Transverse colon (tissue), 4 donors: ENCODE measurements at places on chromosomes 5 and 9.

DNA sequence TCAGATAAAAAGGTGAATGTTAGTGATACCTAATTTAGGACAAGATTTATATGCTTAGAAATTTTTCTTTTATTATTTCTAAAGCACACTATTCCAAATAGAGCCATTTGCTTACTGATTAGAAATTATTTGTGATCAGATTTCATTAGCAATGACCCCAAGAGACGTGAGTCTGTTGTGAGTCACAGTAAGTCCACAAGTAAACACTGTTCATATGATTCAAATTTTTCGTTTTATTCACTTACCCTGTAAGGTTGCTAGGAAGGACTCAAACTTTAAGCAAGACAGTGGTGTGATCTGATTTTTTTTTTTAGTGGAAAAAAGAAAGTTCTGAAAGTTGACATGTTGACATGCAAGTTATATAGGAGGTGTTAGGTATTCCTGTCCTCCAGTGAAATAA lies 1.2 kb downstream of the CARD6 start:
- no peak for DNase-seq
- H3K27ac ChIP-seq: no peak overlapping the region

- H3K4me1 ChIP-seq: peaks cover 19% of the 10 kb centered on the region
- peak within 1 kb of the TSS; percentile 48 for H3K4me3 ChIP-seq
- H3K27me3 ChIP-seq: peaks cover 49% of the 10 kb centered on the region
- DNase-seq: peak; percentile 78
- no peaks in the 10 kb centered on the region for H3K36me3 ChIP-seq
Observed at GRCh38 chr9:88534456-88535225, at the start of gene NXNL2. Gene NXNL2 (plus strand): TSS chr9:88535178. CDS start chr9:88535435, 257 bp downstream.

GRCh38 chr9:108060175-108060574 lies 570.6 kb upstream of the KLF4 start:
- DNase-seq: no peak
- peaks cover 36% of the 10 kb centered on the region for H3K4me1 ChIP-seq
- no peak overlapping the region for H3K4me3 ChIP-seq
- no peak overlapping the region for H3K27ac ChIP-seq

DNA sequence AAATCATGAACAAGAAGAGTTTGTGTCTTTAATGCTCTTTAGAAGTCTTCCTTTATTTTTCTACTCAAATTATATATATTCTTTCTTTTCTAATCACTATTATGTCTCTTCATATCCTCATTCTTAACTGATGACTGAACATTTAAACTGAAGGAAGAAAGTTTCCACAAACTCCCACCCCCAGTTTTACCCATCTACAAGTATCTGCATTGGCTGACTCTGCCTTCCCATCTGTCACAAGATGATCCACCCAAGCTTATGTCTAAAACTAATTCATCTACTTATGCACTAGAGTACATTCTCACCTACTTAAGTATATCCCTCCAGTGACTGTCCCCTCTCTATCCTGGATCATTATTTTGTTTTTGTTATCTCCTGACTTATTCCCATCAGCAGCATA lies 344.5 kb downstream of the PRR16 start:
- H3K36me3 ChIP-seq: no peaks in the 10 kb centered on the region
- H3K4me1 ChIP-seq: no peaks in the 10 kb centered on the region
- no peak for DNase-seq
- H3K27me3 ChIP-seq: no peaks in the 10 kb centered on the region
- H3K4me3 ChIP-seq: no peak overlapping the region

- no peak for DNase-seq
- H3K36me3 ChIP-seq: no peaks in the 10 kb centered on the region
- H3K27me3 ChIP-seq: no peaks in the 10 kb centered on the region
Observed at GRCh38 chr5:139481122-139481533, 1.4 kb downstream of the STING1 start.

GRCh38 chr9:115039516-115040120 lies 78.3 kb downstream of the TNC start:
- no peaks in the 10 kb centered on the region for H3K27me3 ChIP-seq
- no peak overlapping the region for H3K4me3 ChIP-seq
- DNase-seq: no peak
- peak overlapping the region; percentile 80 for H3K27ac ChIP-seq
- H3K4me1 ChIP-seq: peaks cover 32% of the 10 kb centered on the region
- H3K36me3 ChIP-seq: no peaks in the 10 kb centered on the region

DNA sequence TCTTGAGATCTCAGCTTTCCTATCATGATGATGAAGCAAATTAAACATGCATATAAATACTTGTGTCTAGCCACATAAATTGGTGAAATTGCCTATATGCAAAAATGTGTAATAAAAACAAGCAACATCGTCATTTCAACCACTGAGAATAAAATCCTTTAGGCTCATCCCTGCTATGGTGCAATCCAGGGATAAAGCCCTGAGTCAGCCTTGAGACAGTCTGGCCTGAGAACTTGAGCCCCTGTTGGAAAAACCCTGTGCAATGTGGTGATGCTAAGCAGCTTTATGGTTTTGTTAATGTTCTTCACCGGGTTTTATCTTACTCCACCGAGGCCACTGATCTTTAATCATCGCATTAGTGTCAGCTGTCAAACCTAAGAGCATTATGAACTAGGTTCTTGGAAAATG lies 170.5 kb downstream of the DCP2 start:
- H3K27me3 ChIP-seq: no peaks in the 10 kb centered on the region
- DNase-seq: no peak
- H3K36me3 ChIP-seq: no peaks in the 10 kb centered on the region
- no peaks in the 10 kb centered on the region for H3K4me1 ChIP-seq

DNA sequence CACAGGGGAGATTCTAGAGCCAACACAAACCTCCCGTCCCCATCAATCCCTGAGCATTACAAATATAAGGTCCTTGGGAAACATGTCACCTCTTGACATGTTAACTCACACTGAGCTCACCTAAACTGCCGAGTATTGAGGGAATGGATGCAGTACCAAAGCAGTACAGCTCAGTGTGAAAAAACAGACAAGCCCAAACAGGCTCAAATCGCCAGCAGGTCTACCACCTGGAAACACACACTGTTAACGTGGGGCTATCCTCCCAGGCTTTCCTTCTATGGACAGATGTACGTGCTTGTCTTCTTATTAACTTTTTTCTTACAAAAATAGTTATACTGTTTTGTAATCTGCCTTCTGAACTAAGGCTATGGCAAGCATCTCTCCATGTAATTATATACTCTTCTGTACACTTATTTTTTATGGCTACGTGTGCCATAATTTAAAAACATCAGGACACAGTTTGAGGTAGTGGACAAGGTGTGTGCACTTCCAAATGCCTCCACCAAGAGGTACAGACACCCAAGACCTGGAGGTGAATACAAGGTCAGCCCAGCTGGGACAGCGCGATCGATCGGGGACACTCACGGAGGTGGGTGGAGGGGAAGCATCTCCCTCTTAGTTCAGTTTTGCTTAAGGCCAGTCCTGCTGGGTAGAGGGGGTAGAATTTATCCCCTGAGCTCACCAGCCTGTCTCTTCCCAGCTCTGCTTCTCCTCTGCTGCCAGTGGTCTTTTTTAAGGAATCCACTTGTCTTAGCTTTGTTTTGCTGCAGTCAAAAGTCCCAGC lies 76.5 kb downstream of the DAP start:
- no peaks in the 10 kb centered on the region for H3K36me3 ChIP-seq
- DNase-seq: no peak
- no peaks in the 10 kb centered on the region for H3K27me3 ChIP-seq
- H3K27ac ChIP-seq: no peak overlapping the region

GRCh38 chr5:180313677-180314505 lies 22.0 kb upstream of the MAPK9 start:
- DNase-seq: no peak
- no peak overlapping the region for H3K27ac ChIP-seq
- H3K4me1 ChIP-seq: no peaks in the 10 kb centered on the region
- no peak overlapping the region for H3K4me3 ChIP-seq

DNA sequence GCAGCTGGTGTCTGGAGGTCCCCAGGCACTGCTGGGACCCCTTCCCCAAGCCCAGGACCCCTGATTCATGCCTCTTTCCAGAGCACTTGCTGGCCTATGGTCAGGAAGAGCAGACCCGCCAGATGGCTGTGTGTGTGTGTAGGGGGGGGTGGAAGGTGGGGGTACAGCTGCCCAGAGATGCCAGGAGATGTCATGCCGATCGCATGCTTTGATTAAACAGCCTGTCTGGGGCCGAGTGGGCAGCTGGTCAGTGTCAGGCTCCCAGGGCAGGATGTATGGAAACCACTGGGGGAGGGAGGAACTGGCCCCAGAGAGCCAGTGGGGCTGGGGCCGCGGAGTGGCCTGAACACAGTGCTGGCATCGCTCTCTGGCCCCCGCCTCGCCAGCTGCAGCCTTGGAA lies 23.7 kb downstream of the RXRA start:
- no peak overlapping the region for H3K27ac ChIP-seq
- no peak for DNase-seq
- no peaks in the 10 kb centered on the region for H3K36me3 ChIP-seq
- H3K4me3 ChIP-seq: no peak overlapping the region
- no peaks in the 10 kb centered on the region for H3K27me3 ChIP-seq

DNA sequence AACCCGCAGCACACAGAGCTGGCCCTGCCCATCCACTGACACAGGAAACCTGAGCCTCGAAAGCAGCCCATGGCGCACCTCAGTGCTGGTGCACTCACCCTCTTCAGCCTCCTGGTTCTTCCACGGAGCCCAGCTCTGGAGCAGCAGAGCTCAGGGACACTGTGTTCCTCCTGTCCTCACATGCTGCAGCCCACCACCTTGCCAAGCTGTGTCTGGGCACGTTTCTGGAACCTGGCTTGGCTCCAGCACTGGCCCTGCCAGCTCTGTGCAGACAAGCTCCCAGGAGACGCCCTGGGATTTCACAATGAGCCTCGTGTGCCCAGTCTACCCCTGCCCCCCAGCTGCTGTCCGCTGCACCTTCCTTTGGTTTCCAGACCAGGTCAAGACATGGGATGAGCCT lies 119.5 kb downstream of the SYK start:
- DNase-seq: peak; percentile 44
- H3K4me3 ChIP-seq: no peak overlapping the region
- H3K27me3 ChIP-seq: no peaks in the 10 kb centered on the region
- no peak overlapping the region for H3K27ac ChIP-seq

- H3K27ac ChIP-seq: no peak overlapping the region
- H3K27me3 ChIP-seq: no peaks in the 10 kb centered on the region
- DNase-seq: no peak
- H3K4me3 ChIP-seq: no peak overlapping the region
- peaks cover 43% of the 10 kb centered on the region for H3K4me1 ChIP-seq
Observed at GRCh38 chr9:133957328-133957727, 34.8 kb downstream of the VAV2 start.

DNA sequence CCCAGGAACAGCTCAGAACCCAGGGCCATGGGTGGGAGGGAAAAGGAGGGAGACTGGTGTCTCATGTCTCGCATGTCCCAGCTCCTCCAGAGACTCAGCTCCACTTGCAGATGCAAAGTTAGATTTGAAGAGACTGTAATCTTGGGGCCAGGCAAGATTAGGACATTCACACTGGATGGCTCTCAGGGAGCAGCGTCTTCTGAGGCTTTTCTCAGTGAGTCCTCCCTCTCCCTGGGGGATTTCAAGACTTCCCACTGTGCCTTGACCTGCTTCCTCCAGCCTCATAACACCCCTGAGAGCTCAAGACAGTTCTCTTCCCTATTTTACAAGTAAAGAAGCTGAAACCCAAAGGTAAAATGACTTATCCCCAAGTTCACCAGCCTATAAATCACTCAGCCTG lies 10.5 kb upstream of the TCOF1 start:
- H3K36me3 ChIP-seq: no peaks in the 10 kb centered on the region
- DNase-seq: no peak
- H3K4me3 ChIP-seq: no peak overlapping the region

- no peaks in the 10 kb centered on the region for H3K36me3 ChIP-seq
- peak overlapping the region; percentile 15 for H3K27ac ChIP-seq
- DNase-seq: no peak
- H3K27me3 ChIP-seq: no peaks in the 10 kb centered on the region
- no peak overlapping the region for H3K4me3 ChIP-seq
Observed at GRCh38 chr9:127874301-127875221, 2.9 kb downstream of the AK1 start.

DNA sequence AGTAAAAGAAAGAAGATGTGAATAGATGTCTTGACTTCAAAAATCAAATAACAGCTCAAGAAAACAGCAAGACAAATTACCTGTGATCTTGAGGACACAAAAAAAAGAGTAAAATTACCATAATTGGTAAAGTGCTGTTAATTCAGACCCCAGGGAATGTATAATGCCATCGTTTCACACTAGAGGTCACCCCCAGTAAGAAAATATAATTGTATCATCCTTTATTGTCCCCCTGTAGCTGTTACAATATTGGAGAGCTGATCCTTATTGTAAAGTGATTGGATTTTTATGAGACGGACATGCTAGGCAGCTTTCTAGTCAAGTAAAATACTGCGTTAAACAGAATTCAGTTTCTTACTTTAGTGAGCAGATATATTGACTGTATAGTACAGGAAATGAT lies 377.0 kb downstream of the TLE1 start:
- H3K36me3 ChIP-seq: no peaks in the 10 kb centered on the region
- no peak overlapping the region for H3K4me3 ChIP-seq
- no peak for DNase-seq
- no peak overlapping the region for H3K27ac ChIP-seq

- peaks cover 6% of the 10 kb centered on the region for H3K36me3 ChIP-seq
- no peak for DNase-seq
- H3K4me1 ChIP-seq: no peaks in the 10 kb centered on the region
- no peak overlapping the region for H3K4me3 ChIP-seq
Observed at GRCh38 chr5:95791751-95792150, 30.8 kb downstream of the GLRX start.

DNA sequence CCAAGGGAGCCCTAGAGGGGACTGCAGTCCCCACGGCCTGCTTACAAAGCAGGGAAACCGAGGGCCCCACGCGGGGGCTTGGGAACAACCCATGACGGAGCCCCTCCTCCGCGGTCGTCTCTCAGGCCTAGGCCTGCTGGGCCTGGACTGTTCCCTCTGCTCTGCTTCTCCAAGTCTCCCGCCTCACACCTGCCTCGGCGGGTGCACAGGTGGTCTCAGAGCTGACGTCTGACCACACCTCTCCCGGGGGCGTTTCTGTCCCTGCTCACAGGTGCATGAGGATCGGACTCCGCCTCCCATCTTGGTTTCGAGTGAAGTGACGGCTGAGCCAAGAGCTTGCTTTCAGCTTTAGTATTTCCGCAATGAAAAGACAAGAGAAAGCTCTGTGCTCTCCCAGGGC lies 72.1 kb downstream of the MRPL36 start:
- H3K36me3 ChIP-seq: no peaks in the 10 kb centered on the region
- no peak for DNase-seq
- no peak overlapping the region for H3K27ac ChIP-seq
- H3K27me3 ChIP-seq: peaks cover 5% of the 10 kb centered on the region
- H3K4me1 ChIP-seq: no peaks in the 10 kb centered on the region
- no peak overlapping the region for H3K4me3 ChIP-seq

GRCh38 chr5:3139499-3139931 lies 388.0 kb upstream of the IRX2 start:
- no peak overlapping the region for H3K4me3 ChIP-seq
- no peak for DNase-seq
- no peaks in the 10 kb centered on the region for H3K36me3 ChIP-seq
- H3K4me1 ChIP-seq: no peaks in the 10 kb centered on the region

DNA sequence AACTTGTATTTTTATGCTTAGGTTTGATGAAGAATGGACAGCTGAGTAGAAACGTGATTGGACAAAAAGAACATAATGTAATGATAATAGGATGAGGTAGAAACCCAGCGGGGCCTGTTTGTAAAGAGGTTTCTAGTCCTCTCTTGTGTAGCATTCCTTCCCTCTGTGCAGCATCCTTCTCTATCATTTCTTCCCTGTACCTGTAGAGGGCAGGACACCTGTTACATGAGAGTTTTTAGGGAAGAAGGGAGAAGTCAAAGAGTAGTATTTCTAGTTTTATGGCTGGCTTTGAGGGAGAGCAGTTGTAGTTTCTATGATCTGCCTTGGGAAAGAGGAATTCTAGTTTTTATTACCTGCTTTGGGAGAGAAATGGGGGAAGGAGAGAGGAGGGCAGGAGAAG lies 162.1 kb upstream of the FST start:
- no peaks in the 10 kb centered on the region for H3K4me1 ChIP-seq
- H3K27me3 ChIP-seq: no peaks in the 10 kb centered on the region
- H3K27ac ChIP-seq: no peak overlapping the region
- H3K36me3 ChIP-seq: no peaks in the 10 kb centered on the region
- no peak for DNase-seq
